ENCODE measurements at places on chromosomes 16 and 17.

GRCh38 chr17:39632153-39632941, 4.6 kb upstream of the STARD3 start:
- no peak for DNase-seq

DNA sequence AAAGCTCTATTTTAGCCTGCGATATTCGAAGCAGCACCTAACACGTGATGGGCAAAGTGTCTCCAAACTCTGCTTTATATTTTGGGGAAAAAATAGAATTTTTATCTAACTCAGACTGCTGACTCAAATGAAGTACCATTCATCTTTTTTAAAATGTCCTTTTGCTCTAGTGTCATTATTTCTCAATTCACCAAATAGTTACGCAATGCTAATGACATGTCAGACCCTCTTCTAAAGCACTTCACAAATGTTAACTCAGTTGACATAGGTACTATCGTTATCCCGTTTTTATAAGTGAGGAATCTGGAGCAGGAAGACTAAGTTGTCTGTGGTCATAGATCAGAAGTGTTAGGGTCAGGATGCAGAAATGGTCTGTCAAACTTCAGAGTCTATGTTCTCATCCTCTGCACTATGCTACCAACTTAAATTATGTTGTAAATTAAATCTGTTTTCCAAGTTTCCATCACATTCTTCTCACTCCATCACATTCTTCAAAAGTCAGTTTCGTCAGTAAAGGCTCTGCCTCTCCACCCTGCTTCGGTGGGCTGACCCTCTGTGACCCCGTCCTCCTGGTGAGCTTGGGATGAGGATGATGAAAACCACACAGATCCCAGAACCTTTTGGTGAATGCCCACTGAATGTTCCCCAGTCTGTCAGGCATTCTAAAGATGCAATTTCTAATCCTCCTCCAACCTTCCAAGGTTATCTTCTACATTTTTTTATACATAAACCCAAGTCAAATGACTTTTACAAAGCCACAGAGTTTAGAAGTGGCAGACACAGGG, 102.8 kb downstream of the ADAMTS18 start:
- no peak for DNase-seq

GRCh38 chr16:68202091-68202519, 33.8 kb downstream of the ESRP2 start:
- DNase-seq = no peak

DNA sequence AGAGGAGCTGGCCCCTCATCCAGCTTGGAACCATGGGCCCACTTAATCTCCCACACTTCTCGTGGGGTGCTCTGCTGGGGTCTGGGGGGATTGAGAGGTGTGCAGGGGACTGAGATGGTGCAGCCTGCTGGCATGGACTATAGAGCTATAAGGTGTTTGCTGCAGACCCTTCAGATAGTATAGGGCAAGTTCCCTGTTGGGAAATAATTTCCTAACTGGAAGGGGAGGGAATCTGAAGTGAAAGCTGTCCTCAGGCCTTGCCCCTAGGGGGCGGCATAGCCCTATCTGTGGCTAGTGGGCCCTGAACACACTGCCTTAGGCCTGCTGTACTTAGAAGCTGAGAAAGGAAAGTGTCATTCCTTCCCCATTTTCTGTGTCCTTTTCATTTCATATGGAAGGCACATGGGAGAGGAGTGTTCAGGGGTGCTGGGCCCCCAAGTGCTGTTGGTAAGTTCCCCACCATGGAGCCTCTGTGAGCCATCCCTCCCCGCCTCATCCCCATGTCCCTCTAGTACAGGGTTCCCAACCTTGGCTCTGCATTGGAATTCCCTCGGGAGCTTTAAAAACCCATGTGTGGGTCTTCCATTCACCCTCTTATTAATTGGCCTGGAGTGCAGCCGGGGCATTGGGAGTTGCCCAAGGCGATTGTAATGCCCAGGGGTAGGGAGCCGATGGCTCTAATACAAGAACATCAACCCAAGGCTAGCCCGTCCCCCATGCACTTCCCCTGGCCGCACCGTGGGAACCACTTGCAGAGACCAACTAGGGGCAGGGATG, 19.7 kb downstream of the GOSR2 start:
- DNase-seq = peak; percentile 56
